ENCODE measurements at places on chromosomes 11 and 22.

GRCh38 chr11:65390099-65390941, 3.9 kb downstream of the FRMD8 start:
- peaks cover 21% of the 10 kb centered on the region for H3K36me3 ChIP-seq
- H3K27me3 ChIP-seq, result no peaks in the 10 kb centered on the region
- no peak for DNase-seq
- peaks cover 43% of the 10 kb centered on the region for H3K4me1 ChIP-seq
- no peak overlapping the region for H3K4me3 ChIP-seq
- H3K27ac ChIP-seq, result no peak overlapping the region

- H3K4me1 ChIP-seq, result peaks cover 11% of the 10 kb centered on the region
- H3K27me3 ChIP-seq, result peaks cover 5% of the 10 kb centered on the region
- no peaks in the 10 kb centered on the region for H3K36me3 ChIP-seq
- no peak overlapping the region for H3K4me3 ChIP-seq
These were observed 3.5 kb downstream of the PLXNB2 start for GRCh38 chr22:50303848-50304527.

DNA sequence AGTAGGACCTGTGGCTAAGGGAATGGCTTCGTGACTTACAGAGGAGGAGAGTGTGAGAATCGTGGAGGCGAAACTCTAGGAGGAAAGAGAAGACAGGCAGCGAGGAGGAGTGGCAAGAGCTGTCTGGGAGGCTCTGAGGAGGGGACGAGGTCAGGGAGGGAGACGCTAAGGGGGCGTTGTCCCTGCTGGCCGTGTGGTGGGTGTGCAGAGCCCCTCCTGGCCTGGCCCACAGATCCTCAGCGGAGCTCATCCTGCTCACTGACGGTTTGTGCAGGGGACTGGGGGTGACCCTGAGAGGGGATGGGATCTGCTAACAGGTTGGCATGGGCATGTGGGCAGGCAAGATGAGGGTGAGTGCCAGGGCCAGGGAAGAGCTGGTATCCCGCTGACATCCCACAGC, 56.5 kb upstream of the PRR5 start:
- H3K4me1 ChIP-seq, result no peaks in the 10 kb centered on the region
- H3K27ac ChIP-seq, result no peak overlapping the region
- H3K4me3 ChIP-seq, result no peak overlapping the region
- H3K36me3 ChIP-seq, result no peaks in the 10 kb centered on the region
- no peak for DNase-seq

DNA sequence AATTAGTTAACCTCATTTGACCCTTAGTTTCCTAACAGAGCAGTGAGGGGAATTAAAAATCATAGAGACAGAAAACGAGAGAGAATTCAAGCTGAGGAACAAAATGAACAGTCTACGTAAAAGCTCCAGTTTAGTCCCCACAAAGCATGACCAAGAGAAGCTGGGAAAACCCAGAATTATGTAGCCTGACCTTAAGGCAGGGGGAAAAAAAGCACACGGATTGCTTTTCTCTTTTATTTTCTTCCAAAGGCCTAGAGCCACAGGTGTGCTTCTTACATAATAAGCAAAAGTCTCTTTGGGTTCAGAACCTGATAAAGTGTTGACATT, 514 bp upstream of the AMBRA1 start:
- H3K36me3 ChIP-seq, result no peaks in the 10 kb centered on the region
- peak overlapping the region; percentile 93 for H3K4me3 ChIP-seq
- H3K27ac ChIP-seq, result peak overlapping the region; percentile 84
- H3K4me1 ChIP-seq, result peaks cover 14% of the 10 kb centered on the region
- H3K27me3 ChIP-seq, result no peaks in the 10 kb centered on the region

- no peak for DNase-seq
- H3K27me3 ChIP-seq, result peaks cover 5% of the 10 kb centered on the region
- H3K4me3 ChIP-seq, result no peak overlapping the region
- H3K27ac ChIP-seq, result no peak overlapping the region
- H3K36me3 ChIP-seq, result no peaks in the 10 kb centered on the region
- no peaks in the 10 kb centered on the region for H3K4me1 ChIP-seq
These were observed 39.2 kb upstream of the SLC36A4 start for GRCh38 chr11:93236741-93237675.

DNA sequence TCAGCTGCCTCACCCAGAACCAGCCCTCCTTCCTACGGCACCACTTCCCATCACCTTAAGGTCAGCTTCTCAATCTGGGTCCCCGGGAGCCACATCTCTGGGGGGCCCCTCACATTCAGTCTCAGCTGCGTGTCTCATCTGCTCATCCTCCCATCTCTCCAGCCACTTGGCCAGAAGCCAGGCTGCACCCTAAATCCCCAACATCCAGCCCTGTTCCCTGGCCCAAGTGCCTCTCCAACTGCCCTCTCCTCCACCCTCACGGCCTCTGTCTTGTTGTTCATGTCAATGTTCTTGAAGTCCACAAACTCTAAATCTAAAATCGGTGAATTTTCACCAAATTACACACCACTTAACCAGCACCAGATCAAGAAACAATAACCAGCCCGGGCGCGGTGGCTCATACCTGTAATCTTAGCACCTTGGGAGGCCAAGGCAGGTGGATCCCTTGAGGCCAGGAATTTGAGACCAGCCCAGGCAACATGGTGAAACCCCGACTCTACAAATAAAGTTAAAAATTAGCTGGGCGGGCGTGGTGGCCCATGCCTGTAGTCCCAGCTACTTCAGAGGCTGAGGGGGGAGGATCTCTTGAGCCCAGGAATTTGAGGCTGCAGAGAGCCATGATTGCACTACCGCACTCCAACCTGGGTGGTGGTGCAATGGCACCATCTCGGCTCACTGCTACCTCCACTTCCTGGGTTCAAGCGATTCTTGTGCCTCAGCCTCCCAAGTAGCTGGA, 33.7 kb downstream of the A4GALT start:
- H3K4me3 ChIP-seq, result no peak overlapping the region
- no peak for DNase-seq
- H3K4me1 ChIP-seq, result no peaks in the 10 kb centered on the region
- H3K27me3 ChIP-seq, result no peaks in the 10 kb centered on the region

DNA sequence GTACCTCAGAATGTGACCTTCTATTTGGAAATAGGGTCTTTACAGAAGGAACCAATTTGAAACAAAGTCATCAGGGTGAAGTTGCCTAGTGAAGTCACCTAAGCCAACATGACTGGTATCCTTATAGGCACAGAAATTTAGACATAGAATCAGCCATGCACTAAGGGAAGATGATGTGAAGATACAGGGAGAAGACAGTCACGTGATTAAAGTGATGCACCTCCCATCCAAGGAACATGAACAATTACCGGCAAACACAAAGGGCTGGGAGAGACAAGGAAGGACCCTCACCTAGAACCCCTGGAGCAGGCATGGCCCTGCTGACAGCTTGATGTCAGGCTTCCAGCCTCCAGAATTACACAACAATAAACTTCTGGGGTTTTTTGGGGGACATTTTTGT, 3.2 kb upstream of the CRYBB2 start:
- DNase-seq, result no peak
- H3K36me3 ChIP-seq, result no peaks in the 10 kb centered on the region
- no peak overlapping the region for H3K27ac ChIP-seq
- no peaks in the 10 kb centered on the region for H3K27me3 ChIP-seq
- no peak overlapping the region for H3K4me3 ChIP-seq
- no peaks in the 10 kb centered on the region for H3K4me1 ChIP-seq

- no peak for DNase-seq
- H3K4me3 ChIP-seq, result no peak overlapping the region
- H3K27me3 ChIP-seq, result no peaks in the 10 kb centered on the region
- no peak overlapping the region for H3K27ac ChIP-seq
- H3K36me3 ChIP-seq, result no peaks in the 10 kb centered on the region
These were observed 2.0 kb downstream of the ARHGAP32 start for GRCh38 chr11:129190087-129190486.

DNA sequence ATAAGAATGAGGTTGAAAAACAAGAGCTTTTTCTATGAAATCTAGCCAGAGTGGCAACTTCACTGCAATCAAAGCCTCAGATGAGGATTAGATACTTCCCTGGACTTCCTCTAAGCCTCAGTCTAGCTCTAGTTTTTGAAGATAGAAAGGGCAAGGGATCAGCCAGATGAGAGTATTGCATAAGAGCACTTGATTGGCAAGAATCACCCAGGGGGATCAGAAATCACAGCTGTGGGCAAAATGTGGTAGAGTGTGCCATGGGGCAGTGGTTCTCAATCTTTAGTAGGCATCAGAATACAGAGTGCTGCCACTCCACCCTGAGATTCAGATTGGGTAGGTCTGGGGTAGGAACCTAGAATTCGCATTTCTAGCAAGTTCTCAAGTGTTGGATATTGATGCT, 82.4 kb downstream of the EXT2 start:
- H3K36me3 ChIP-seq, result no peaks in the 10 kb centered on the region
- no peak for DNase-seq
- H3K27me3 ChIP-seq, result no peaks in the 10 kb centered on the region
